ENCODE measurements at places on chromosomes 6 and 20.

- DNase-seq = no peak
Observed at GRCh38 chr6:53216301-53216700, 67.7 kb upstream of the GCM1 start.

- no peak for DNase-seq
Observed at GRCh38 chr20:57118964-57119363, 147.5 kb downstream of the BMP7 start.

- no peak for DNase-seq
Observed at GRCh38 chr20:20785226-20785625, 72.8 kb upstream of the RALGAPA2 start.

DNA sequence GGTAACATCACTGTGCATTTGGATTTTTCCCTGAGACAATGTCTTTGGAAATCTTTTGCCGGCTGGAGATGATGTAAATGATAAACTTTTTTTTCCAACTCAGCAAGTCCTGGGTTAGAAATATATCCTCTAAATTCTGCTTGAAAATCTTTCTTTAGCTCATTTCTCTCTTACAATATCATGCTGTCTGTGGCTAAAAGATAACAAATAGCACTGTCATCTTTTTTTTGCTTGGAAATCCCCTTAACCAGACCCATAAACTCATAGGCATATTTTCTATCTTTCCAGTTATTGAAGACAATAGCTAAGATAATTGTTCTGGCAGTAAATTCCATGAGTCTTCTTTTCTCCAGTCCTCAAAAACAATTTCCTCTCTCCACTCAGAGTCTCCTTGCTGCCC lies 481.5 kb downstream of the NKAIN2 start:
- no peak for DNase-seq

- no peak for DNase-seq
Observed at GRCh38 chr6:93721386-93722048, 302.2 kb upstream of the EPHA7 start.

DNA sequence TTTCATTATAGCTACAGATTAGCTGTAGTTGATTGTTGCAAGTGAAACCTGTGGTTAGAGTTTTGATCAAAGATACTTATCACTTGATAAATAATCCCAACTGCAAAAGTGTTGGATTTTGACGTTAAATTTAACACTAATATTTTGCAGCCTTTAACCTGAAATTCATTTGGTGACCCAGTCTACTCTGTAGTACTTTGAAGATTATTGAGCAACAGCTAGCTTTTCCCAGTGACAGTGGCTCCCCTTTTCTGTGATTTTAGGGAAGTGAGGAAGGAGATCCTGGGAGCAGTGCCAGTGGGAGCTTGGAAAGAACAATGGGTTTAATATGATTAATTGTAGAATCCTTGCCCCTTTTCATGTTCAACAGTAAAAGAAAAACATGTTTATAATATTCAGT lies 76.9 kb downstream of the NCOA3 start:
- no peak for DNase-seq

DNA sequence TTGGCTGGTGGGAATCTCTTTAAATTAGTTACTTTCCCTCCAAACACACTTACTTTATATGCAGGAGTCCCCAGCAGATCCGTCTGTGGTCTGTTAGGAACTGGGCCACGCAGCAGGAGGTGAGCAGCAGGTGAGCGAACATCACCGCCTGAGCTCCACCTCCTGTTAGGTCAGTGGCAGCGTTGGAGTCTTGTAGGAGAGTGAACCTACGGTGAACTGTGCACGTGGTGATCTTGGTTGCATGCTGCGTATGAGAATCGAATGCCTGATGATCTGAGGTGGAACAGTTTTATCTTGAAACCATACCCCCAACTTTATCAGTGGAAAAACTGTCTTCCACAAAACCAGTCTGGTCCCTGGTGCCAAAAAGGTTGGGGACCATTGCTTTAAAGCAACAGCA lies 5.0 kb downstream of the SERPINB6 start:
- DNase-seq = no peak
